ENCODE measurements at places on chromosomes 2 and 18. TPM values are rescaled to one million over a fixed set of nuclear protein-coding genes. Genes with fewer than 3 reads are reported as not detected.
A peak's percentile ranks its signal among the peaks of the same experiment; 100 is the strongest.

Gene GULP1
- 0.13 TPM for total RNA-seq

Gene EGR4
- total RNA-seq: 0.09 TPM

Gene ZAP70
- total RNA-seq: 474 TPM

DNA sequence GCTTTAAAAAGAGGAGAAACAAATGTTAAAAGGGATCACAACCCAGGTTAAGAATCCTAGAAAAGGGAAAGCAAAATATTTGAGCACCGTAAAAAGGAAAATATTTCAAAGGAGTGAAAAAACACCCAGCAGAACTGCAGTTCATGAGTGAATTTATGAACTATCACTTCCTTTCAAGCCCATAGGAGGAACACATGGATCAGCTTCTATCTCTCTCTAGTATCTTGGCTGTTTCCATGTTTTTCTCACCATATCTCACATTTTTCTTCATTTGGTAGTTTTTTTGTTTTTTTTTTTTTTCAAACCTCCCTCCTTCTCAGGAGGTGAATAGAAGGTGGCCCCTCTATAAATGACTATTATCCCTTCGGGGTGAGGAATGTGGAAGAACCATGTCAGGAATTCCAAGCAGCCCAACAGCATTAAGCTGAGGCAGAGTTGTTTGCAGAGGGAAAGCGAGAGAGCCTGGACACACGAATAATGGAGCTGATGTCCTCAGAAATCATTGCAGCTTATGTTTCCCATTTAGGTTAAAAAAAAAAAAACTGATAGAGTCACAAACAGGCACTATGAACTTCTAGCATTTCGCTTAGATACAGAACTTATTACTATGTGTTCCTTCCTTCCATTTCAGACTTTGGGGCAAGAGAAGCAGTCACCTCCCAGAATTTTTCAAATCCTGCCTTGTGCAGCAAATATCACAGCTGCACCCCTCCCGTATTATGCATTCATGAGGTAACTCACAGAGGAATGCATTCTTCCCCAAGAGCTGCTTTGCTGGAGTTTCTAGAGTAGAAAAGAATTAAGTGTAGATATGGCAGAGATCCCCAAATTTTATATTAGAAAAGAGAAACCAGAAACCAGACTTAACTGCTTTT lies 315.6 kb downstream of the IRS1 start:
- no peaks in the 10 kb centered on the region for H3K36me3 ChIP-seq
- H3K27ac ChIP-seq: no peak overlapping the region
- H3K4me1 ChIP-seq: no peaks in the 10 kb centered on the region
- H3K4me3 ChIP-seq: no peak overlapping the region

DNA sequence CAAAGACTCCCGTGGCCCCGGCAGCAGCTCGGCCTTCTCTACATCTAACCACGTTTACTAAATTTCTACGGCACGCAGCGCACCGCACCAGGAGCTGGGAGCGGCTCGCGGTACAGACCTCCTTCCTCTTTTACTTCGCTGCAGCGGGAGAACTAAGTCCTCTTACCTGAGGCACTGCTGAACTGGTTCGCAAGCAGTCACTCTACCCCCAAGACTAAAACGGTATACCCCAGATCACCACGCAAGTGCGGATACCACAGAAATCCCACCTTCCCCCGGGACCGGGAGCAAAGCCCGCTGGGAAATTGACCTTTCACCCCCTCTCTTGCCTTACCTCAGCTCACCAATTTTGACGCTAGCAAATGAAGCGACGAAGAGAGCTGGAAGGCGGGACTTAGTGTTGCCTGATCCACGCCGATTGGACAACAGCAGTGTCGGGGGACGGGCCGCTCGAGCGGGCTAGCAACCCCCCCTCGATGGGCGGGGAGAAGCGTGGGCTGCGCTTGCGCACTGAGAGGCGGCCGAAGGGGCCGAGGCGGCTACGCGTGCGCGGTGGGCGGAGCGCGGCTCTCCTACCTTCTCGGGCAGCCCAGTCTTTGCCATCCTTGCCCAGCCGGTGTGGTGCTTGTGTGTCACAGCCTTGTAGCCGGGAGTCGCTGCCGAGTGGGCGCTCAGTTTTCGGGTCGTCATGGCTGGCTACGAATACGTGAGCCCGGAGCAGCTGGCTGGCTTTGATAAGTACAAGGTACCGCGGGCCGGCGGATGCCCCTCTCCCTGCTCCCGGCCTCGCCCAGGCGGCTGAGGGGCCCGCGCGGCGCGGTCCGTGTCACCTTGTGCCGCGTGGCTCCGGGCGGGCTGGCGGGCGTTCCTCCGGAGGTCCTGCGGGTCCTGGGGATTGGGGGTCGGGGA lies at the start of gene SELENOI:
Gene SELENOI, plus strand, starts transcription at position 599 of the 909 bp plus-strand sequence. Its CDS starts 90 bp downstream, at position 689.
- no peaks in the 10 kb centered on the region for H3K27me3 ChIP-seq
- DNase-seq: peak; percentile 97
- peak within 1 kb of the TSS; percentile 84 for H3K4me3 ChIP-seq
- peak within 1 kb of the TSS; percentile 90 for H3K27ac ChIP-seq

- no peak overlapping the region for H3K4me3 ChIP-seq
- H3K36me3 ChIP-seq: no peaks in the 10 kb centered on the region
- no peaks in the 10 kb centered on the region for H3K4me1 ChIP-seq
- peak; percentile 1 for DNase-seq
- no peaks in the 10 kb centered on the region for H3K27me3 ChIP-seq
These were observed 593.3 kb upstream of the FANCL start for GRCh38 chr2:58834404-58834803.

DNA sequence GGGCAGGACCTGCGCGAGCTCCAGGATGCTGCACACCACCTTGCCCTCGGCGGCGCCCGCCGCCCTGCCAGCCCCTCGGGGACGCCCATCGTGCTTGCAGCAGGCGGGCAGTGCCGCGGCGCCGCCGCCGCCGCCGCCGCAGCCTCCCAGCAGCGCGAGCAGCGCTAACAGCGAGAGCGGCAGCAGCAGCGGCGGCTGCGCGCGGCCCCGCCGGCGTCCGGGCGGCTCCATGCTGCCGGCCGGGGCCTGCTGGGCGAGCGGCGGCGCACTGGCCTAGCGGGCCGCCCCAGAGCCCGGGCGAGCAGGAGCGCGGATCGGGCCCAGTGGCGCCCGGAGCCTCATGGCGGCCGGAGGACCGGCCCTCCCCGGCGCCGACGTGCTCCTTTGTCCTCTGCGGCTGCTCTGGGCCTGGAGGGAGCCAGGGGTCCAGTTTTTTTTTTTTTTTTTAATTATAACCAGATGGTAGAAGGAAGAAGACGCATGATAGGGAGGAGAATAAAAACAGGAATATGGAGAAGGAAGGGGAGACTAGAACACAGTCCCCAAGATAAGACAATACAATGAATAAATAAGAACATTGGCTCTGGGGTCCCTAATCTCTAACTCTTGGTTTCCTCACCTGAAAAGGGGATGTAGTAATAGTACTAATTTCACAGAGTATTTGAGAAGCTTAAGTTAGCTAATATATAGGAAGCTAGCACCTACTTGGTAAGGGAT lies 17.1 kb upstream of the ANKRD62 start:
- H3K27ac ChIP-seq: no peak overlapping the region
- no peaks in the 10 kb centered on the region for H3K36me3 ChIP-seq
- no peak overlapping the region for H3K4me3 ChIP-seq
- H3K4me1 ChIP-seq: no peaks in the 10 kb centered on the region
- no peak for DNase-seq

DNA sequence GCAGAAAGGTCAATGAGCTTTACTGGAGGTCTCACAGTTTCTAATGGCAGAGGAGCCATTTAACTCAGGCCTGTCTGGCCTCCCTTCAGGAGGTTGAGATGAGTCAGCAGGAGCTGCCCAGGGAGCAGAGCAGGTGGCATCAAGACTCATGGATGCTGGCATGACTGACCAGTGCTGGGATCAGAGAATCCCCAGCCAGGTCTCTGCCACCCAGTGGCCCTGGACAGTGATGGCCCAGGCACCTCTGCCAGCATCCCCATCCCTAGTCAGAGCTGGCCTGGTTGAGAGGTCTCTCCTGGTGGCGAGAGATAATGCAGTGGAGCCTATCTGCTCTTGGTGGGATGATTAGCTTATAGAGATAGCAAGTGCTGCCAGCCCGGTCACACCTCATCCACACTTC lies 43.1 kb downstream of the GYPC start:
- no peaks in the 10 kb centered on the region for H3K27me3 ChIP-seq
- H3K4me3 ChIP-seq: no peak overlapping the region
- DNase-seq: no peak
- H3K36me3 ChIP-seq: peaks cover 37% of the 10 kb centered on the region
- H3K27ac ChIP-seq: no peak overlapping the region

- DNase-seq: no peak
- no peaks in the 10 kb centered on the region for H3K4me1 ChIP-seq
These were observed 513.3 kb downstream of the LRRTM4 start for GRCh38 chr2:77008853-77009252.

DNA sequence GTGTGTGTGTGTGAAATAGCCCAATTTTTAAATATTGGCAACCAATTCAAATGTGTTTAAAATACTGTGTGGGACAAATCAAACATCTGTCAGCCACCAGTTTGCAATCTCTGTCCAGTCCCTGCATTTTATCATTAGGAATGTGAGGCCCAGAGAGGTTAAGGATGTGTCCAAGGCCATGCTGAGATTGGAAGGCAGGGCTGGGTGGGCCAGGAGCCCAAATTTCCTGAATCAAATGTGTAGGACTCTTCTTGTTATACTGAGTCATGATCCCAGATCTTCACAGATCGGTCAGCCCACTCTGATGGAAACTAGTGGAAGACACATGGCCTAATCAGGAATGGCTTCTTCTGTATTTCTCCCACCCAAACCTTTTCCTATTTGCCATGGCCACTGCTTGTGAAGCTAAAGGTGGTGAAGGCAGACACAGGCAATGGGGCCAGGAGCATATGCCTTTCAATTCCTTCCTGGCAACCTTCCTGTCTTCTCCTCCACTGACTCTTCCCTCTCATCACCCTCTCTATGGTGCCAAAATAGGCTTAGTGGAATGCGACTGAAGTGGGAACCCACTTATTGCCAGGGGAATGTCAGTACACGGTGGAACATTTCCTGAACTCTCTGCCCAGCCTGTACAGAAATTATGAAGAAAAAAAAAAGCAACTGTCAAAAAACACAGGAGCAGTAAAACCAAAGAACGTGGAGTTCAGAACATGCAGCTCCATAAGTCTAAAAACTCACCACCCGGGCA lies 35.5 kb downstream of the ZEB2 start:
- no peak overlapping the region for H3K4me3 ChIP-seq
- DNase-seq: no peak
- no peaks in the 10 kb centered on the region for H3K36me3 ChIP-seq

GRCh38 chr2:16315908-16316307 lies 349.7 kb downstream of the CYRIA start:
- no peaks in the 10 kb centered on the region for H3K36me3 ChIP-seq
- H3K4me1 ChIP-seq: no peaks in the 10 kb centered on the region
- no peak overlapping the region for H3K27ac ChIP-seq
- H3K4me3 ChIP-seq: no peak overlapping the region
- no peak for DNase-seq

- H3K36me3 ChIP-seq: no peaks in the 10 kb centered on the region
- DNase-seq: no peak
- no peak overlapping the region for H3K4me3 ChIP-seq
- peaks cover 11% of the 10 kb centered on the region for H3K4me1 ChIP-seq
- H3K27ac ChIP-seq: no peak overlapping the region
- no peaks in the 10 kb centered on the region for H3K27me3 ChIP-seq
These were observed 114.6 kb downstream of the SETBP1 start for GRCh38 chr18:44795241-44795640.
